ENCODE measurements at places on chromosomes 5 and 9.

GRCh38 chr9:122418016-122418415 lies 47.2 kb downstream of the PTGS1 start:
- no peak for DNase-seq

GRCh38 chr9:84054341-84055010 lies 73.9 kb downstream of the RMI1 start:
- DNase-seq: no peak

DNA sequence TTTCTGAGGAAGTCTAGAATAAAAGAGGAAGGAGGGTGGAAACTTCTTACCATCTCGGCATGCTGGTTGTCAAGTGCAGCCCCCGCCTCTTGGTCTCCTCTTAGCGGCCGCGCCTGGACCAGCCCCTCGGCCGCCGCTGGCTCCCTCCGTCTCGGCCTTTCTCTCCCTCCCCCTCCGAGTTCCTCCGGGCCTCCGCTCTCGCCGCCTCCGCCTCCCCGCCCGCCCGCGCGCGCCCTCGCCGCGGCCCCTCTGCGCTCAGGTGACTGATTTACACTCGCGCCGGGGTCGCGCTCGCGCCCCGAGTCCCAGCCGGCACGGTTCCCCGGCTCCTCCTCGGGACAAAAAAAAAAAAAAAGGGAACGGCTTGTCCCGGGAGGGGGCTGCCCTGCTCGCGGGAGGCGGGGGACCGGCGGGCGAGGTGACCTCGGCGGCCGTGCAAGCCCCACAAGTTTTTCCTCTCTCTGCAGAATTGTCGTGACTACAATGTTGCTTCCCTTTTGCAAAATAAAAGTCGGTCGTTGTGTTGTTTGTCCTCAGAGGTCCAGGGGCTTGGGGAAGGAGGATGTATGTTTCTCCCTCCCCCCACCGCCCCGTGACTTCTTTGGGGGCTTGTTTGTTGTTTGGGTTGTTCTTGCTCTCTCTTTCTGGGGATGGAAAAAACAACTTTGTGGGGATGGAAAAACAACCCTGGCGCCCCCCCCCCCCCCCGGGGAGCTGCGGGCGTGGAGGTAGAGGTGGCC lies at the start of gene BNC2:
TSS of gene BNC2 (minus strand) at position 75 of the 740 bp plus-strand sequence. CDS start at position 53, 22 bp downstream.
- no peak for DNase-seq

GRCh38 chr9:119166096-119166495 lies 203.1 kb downstream of the BRINP1 start:
- no peak for DNase-seq

DNA sequence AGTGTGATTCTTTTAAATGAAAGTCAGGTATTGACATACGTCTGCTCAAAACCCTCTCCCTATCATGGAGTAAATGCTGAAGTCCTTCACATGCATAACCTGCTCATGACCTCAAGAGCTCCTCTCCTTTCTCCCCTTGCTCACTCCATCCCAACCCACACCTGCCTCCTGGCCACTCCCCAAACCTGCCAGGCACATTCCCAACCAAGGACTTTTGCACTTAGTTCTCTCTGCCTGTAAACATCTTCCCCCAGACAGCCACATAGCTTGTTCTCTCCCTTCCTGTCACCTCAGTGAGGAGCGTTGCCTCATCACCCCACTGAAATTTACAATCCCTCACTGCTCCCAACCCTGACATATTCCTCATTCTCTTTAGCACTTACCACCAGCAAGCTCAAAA lies 8.7 kb downstream of the SETD9 start:
- no peak for DNase-seq

GRCh38 chr9:15086156-15086763 lies 176.0 kb upstream of the FREM1 start:
- no peak for DNase-seq

GRCh38 chr9:8868632-8869031 lies 1069.1 kb upstream of the DMAC1 start:
- DNase-seq: no peak

DNA sequence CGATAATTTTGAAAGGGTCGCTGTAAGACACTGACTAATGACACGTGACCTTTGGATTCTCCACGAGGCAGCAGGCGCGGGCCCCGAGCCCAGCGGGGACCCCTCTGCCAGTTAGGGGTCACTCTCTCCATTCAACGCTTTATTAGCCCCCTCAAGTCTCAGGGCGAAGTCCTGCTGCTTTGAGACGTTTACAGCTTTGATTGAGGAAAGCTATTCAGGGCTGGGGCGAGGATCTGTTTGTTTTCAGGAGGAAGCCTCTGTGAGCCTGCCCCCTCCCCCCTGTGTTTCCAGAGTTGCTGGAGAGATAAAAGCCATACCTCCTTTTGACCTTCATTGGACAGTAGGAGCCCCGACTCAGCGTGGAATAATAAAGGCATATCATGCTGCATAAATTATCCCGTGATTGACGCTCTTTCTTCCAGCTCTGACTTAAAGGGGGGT lies 31.4 kb upstream of the MSX2 start:
- DNase-seq: no peak

DNA sequence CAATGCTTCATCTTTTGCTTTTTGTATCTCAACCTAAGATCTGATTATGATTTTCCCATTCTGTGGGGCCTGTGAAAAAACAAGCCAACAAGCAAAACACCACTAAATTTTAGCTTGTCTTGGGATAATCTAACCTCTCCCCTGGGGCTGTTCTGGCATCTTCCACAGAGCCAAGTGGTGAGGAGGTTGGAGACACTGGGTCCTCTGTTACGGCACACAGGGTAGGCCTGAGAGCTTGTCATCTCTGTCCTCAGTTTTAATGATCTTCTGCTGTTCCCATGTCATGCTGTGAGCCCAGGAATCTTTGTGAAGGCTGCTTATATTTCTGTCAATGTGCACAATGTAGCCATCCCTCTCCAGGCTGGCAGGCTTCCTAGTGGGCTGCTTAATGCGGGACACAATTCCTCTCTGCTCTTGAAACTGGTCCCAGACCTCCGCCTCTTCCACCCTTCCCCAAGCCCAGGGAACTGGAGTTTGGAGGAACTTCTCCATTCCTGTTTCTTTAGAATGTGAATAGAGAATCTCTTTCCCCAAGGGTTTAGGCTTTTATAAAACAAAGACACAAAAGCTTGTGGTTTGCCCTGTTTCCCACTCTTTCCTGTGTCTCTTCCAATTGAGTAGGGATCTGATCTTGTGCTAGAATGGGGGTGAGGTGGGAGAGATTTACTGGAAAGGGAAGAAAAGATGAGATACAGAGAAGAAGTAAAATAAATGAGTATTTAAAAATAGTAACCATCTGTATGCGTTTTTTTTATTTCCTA lies 30.9 kb upstream of the SEMA6A start:
- DNase-seq: no peak

DNA sequence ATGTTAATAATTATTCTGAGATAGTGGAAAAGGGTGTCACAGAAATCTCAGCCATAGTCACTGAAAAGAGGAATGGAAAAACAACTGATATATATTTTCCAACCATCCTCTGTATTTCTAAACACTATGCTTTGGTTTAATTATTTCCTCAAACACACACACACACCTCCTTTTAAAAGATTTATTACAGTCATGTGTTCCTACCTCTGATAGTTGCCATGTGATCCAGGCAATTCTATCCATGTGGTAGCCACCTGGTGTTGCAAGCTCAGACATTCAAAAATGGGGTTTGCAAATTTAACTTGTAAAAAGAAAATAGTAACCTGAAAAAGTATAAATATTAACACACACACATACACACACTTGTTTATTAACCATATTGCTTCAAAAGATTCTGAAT lies 40.0 kb upstream of the CCNG1 start:
- no peak for DNase-seq

- DNase-seq: no peak
These were observed 243.1 kb upstream of the PANK3 start for GRCh38 chr5:168822248-168822744.

DNA sequence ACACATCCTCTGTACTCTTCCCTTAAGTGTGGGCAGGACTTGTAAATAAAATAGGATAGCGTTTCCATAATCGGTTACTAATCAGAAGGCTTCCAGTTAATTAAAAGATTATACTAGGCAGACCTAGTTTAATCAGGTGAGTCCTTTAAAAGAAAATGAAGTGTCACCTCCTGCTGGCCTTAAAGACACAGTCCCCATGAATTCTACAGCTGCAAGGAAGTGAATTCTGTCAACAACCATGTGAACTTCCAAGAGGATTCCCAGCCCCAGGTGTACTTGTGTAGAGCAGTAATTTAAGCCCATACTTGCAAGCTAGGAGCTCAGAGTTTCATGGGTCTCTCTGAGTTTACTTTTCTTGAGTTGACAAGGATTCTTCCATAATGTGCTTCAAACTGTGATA lies 918.3 kb downstream of the DTWD2 start:
- no peak for DNase-seq

- no peak for DNase-seq
These were observed 139.8 kb upstream of the SLC30A5 start for GRCh38 chr5:68953875-68954617.

DNA sequence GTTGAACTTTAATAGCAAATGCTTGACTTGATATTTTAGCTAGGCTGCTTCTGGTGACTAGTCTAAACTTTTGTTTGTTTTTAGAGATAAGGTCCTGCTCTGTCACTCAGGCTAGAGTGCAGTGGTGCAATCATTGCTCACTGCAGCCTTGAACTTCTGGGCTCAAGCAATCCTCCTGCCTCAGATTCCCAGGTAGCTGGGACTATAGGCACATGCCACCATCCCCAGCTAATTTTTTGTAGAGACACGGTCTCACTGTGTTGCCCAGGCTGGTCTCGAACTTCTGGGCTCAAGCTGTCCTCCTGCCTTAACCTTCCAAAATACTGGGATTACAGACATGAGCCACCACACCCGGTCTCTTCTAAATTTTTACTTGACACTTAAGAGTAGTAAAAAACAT lies 20.7 kb downstream of the CDC37L1 start:
- DNase-seq: no peak

- no peak for DNase-seq
These were observed 169.9 kb downstream of the HINT1 start for GRCh38 chr5:130995254-130995515.

GRCh38 chr5:56725711-56726411 lies 89.5 kb upstream of the MAP3K1 start:
- DNase-seq: no peak

DNA sequence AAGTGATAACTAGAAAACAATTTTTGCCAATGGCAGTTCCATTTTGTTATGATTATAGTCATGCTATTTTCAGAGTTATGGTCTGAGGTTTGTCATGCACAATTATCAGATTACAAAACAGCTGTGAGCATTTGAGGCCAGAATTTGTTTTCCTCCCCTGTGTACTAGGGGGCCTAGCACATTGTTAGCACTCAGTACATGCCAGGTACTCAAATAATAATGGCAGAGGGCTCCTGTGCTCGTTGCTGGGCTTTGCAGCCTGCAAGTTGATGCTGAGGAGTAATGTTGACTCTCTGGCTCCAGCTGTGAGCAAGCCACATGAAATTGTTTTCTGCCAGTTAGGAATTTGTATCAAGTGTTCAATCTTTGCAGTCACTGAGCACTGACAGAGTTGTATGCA lies 6.9 kb downstream of the DNAI1 start:
- no peak for DNase-seq

DNA sequence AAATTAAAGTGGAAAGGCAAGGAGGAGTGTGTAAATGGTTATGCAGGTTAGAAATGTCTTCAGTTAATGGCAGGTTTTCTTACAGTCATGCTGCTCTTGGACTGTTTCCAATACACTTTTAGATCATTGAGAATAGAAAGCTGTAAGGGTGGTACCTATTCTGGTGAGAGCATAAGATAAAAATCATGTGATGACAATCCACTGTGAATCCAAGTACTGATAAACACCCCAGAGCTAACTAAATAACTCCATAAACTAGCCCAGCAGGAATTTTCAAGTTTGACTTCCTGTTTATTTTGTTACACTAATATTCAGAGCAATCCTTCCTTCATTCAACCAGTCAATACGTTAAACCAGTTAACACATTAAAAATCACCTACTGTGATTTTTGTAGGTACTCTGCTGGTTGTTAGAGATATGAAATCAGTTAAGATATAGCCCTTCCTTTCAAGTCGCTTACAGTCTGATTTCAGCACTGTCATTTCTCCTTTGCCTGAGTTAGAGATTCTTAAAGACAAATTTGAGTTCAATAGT lies 22.6 kb downstream of the VCAN start:
- DNase-seq: no peak

- no peak for DNase-seq
These were observed 47.1 kb upstream of the PWWP2A start for GRCh38 chr5:160166069-160166972.

GRCh38 chr9:129275626-129276247 lies 97.7 kb upstream of the IER5L start:
- no peak for DNase-seq

DNA sequence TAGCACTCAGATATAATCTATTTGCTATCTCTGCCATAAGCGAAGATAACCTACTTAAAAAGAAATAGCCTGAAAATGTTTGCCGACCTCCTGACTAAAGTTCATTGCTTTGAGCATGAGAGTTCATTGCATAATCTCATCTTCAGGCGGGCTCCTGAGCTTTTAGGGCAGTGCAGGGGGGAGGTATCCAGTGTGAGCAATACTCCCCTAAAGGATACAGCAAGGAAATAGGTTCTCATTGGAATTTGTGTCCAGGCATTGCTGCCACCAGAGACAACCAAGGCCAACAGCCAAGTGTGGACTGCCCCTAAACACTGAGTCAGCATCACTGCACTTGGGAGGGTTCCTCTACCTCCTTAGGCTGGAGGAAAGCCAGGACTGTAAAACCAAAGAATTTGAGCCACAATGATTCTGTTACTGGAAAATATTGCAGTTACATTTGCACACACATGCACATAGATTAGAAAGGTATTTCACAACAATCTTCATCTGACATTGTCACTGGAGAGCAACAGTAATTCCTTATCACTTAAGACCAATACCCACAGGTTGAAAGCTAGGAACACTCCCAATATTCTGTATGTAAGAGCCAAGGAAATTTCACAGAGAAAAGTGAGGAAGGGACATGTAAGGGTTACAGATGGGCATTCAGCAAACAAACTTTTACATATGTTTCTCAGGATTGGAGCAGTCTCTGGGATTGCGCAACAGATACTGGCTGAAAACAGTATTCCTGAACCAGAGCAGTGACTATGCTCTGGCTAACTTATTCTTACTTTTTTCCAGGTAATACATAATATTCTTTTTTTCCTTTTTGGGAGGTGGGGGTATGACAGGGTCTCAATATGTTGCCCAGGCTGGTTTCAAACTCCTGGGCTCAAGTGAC lies 98.6 kb upstream of the TLE1 start:
- no peak for DNase-seq

- no peak for DNase-seq
These were observed 170.5 kb downstream of the EPB41L4A start for GRCh38 chr5:112248623-112249022.

DNA sequence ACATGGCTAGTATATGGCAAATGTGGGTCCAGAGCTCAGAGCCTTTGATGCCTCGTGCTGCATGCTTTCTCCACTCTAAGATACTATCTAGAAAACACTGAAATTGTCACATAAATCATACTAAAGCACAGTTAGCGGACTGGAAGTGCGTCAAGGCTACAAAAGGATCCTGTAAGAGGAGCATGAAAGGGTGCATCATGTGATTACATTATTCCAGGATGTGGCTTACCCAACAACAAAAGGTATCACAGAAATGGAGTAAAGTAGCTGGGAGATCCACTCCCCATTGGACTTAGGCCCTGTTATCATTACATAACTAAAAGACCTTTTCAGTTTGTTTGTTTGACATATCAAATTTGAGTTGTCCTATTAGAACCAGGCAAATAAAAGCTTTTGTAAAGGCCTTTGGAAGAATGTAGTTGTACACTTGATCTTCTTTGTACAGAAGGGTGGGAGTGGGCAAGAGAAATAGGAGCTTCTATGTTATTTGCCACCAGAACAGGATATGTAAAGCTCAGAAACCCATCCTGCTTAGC lies 6.9 kb downstream of the SLC31A1 start:
- no peak for DNase-seq

- no peak for DNase-seq
These were observed 235.7 kb upstream of the ADAMTSL1 start for GRCh38 chr9:18238254-18238653.

Data from stimulated activated CD8-positive, alpha-beta memory T cell treated with anti-CD3 and anti-CD28 coated beads, Interleukin-4, amount 100 ng/mL, for 24 hours (primary cell).